ENCODE measurements at places on chromosomes 11 and 22. TPM values are rescaled to one million over a fixed set of nuclear protein-coding genes. Genes with fewer than 3 reads are reported as not detected.

GRCh38 chr11:27696961-27697360, 3.3 kb downstream of the BDNF start:
- DNase-seq = no peak

- DNase-seq = no peak
Measured at GRCh38 chr11:119342362-119343130, 1.9 kb upstream of the C1QTNF5 start.

DNA sequence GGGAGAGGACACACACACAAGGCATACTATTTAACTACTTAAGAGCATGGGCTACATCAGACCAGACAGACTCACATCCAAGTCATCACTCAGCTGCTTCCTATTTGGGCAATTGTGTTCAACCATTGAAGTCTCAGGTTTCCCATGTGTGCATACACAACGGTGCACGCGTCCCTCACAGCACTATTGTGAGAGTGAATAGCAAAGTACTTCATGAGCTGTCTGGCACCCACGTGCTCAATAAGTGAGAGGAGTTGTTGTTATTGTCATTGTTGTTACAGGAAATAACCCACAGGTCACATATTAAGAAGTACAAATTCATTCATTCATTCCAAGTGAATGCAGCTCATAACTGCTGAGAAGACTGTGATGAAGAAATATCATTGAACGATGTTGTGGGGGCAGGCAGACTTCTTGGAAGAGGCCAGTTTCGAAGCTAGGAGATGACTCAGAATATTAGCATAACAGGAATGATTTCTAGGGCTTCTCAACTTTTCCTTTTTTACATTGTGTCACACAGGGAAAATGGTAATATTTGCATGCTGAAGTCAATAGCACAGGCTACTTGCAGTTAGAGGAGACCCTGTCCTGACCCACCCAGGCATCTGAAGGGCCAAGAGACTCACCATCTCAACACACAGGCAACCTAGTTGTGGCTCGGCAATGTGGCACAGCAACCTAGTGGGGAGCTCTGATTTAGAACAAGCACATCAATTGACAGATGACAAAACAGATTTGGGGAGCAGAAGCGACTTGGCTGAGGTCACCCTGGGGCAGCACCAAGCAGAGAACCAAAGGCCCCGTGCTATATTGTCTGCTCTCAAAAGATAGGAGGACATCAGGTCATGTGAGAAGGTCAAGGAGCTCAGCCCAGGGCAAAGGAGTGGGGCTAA, 606.0 kb downstream of the BUD13 start:
- DNase-seq = peak; percentile 33

DNA sequence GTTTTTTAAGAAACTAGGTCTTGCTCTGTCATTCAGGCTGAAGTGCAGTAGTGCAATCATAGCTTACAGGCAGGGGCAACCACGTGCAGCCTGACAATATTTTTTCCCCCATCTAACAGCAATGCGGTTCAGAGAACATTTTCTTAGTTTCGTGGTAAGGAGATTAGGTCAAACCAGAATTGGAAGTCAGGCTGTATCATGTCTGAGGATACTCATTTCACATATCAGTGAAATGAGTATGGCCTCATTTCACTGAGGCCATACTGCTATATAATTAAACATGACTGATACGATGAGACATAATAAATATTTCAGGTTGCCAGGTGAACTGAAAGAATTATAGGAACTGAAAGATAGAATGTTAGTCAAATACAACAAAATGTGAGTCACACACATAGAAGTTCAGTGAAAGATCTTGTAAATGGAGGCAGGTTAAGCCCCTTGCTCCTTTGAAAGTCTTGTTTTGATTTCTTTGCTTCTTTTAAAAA, 32.5 kb upstream of the IZUMO1R start:
- DNase-seq = no peak

Gene AIFM3
- total RNA-seq = 0.63 TPM

DNA sequence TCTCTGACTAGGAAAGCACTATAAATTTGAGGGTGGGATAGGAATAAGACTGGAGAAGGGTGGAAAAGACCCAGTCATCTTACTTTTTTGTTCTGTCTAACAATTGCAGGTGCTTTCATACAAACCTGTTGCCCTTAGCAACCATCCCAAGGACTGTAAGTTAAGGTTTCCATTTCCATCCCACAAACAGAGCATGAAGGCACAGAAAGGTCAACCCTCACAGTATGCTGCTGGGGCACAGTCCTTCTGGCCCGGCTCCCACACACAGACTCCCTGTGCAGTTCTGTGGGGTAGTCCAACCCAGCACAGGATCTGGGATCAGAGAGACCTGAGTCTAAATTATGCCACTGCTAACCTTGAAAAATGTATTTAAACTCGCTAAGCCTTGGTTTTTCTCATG, 38.4 kb upstream of the ETS1 start:
- no peak for DNase-seq

All from HT1080 (cell line).